ENCODE measurements at places on chromosomes 1 and 21.

GRCh38 chr1:177024623-177025022 lies 139.9 kb downstream of the ASTN1 start:
- DNase-seq: no peak

- no peak for DNase-seq
Observed at GRCh38 chr1:3229081-3229725, 160.2 kb downstream of the PRDM16 start.

DNA sequence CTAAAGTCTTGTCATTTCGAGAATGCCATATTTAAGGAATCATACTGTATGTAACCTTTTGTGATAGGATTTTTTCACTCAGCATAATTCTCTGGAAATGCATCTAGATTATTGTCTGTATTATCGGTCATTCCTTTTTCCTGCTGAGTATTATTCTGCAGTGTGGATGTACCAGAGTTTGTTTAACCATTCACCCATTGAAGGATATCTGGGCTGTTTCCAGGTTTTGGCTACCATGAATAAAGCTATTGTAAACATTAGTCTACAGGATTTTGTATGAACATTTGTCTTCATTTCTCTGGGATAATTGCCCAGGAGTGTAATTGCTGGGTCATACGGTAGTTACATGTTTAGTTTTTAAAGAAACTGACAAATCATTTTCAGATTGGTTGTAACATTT lies 61.8 kb downstream of the ATP1A1 start:
- no peak for DNase-seq

DNA sequence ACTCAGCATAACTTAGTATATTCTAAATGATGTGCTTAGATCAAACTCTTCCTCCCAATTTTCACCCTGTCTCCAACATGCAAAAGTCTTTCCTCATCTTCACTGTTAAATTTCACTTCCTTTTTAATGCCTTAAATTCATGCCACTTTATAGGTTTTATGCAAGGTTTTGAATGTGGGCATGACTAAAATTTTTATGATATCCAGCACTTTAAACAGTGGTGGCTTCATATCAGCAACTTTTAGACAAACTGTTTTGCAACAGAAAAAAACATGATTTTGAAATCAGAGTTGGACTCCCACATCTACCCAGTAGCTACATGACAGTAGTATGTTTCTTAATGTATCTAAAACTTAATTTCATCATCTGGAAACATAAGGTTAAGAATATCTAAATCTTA lies 84.7 kb upstream of the ZP4 start:
- no peak for DNase-seq

- DNase-seq: no peak
Observed at GRCh38 chr21:38798481-38798882, 7.2 kb upstream of the ETS2 start.

DNA sequence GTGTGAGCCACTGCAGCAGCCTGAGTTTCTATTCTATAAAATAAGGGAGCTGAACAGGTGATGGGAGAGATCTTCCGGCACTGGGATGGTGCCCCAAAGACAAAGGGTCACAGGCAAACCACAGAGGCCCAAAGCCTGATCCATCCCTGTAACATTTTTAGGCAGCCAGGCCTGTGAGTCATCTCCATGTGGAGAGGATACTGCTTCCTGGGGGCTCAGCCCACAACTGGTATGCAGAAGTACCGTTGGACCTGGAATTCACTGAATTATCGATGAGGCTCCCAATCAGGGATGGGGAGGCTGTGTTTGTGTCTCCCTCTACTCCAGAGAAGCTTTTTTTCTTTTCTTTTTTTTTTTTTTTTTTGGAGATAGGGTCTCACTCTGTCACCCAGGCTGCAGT lies 48.8 kb upstream of the WASF2 start:
- no peak for DNase-seq

- no peak for DNase-seq
Observed at GRCh38 chr1:119882132-119883049, 13.9 kb downstream of the ADAM30 start.

DNA sequence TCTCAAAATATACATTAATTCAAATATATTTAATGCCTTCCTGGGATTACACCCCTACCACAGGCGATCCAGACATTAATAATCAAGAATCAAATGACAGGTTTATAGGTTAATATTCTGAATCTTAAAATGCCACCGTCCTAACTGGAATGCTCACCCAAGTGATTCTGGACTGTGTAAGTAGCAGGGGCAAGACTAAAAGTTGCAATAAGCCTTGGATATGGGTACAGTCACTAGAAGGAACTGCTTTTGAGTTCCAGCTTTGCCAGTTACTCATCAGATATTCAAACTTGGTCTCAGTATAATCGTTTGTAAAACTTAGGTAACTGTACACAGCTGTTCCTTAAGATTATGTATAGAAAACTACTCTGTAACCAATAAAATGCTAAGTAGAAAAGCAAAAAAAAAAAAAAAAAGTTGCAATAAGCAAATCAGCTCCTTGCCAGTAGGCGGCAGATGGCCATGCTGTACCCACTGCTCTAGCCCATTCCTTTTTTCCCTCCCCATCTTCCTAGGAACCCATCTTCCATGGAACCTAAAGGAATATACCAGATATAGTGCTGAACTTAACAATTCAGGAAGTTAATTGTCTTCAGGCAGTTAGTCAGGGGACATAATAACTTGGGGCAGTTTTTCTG lies 10.5 kb downstream of the RO60 start:
- no peak for DNase-seq

DNA sequence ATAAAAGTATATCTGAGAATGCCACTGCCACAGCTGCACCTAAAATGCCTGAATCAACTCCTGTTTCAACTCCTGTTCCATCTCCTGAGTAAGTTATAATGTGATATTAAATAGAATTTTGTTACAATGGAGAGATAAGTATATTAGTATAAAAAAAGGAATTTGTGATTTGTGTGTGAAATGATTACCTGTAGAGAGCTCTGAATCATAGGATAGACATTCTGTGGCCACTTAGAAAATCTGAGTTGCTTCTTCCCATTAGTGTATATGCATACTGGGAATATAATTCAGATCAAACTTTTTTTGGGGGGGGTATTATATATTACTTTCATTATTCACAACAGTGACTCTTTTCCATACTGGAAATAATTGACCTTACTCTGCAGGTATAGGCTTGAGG lies 52.9 kb downstream of the SUCO start:
- DNase-seq: no peak

GRCh38 chr1:171142416-171143385 lies 42.4 kb upstream of the FMO2 start:
- DNase-seq: no peak

- no peak for DNase-seq
Observed at GRCh38 chr1:98110674-98111073, 189.8 kb upstream of the DPYD start.

GRCh38 chr1:34918977-34919561 lies 10.4 kb downstream of the DLGAP3 start:
- peak; percentile 67 for DNase-seq

GRCh38 chr1:111251570-111251969 lies 24.1 kb downstream of the CHI3L2 start:
- no peak for DNase-seq

DNA sequence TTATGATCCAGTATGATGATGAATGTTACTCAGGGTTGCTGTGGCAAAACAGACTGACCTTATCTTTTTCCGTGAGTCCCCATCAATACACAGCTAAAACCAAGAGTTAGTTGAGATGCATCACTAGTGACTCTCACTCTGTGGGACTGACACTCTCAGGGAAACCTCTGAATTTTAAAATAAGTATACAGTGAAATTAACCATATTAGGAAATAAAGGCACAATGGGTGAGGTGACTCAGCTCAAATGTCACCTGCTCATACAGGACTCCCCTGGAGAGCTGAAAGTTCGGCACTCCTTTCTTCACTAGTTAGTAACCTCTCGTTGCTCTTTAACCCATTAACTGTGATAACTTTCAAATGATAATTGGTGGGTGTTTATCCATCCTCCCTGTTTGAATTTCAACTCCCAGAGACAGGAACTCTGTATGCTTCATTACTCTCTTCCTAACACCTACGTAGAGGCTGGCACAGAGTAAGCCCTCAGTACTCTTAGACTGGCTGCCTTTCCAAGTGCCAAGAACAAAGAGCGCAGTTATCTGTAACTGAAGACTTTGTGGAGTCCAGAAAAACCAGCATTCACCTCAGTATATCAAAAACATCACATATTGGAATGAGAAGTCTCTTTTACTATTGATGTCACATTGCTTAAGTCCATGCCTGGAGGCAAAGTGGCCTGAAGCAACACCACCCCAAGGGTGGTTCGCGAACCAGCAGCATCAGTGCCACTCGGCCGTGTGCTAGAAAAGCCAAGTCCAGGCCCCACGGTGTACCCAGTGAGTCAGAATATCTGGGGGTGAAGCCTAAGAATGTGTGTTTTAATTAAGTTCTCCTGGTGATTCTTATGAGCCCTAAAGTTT lies 91.1 kb downstream of the NIBAN1 start:
- no peak for DNase-seq

DNA sequence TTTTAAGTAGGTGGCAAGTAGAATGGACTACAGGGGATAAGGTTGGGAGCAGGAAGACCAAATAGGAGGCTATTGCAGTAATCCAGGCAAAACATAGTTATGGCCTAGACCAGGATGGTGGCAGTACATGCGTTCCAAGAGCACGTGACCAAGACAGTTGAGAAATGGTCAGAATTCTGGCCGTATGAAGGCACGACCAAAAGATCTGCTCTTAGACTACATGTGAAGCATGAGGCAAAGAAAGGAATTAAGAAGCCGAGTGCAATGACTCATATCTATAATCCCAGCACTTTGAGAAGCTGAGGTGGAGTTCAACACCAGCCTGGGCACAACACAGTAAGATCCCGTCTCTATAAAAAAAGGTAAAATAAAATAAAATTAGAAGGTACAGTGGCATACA lies 71.3 kb downstream of the LUZP1 start:
- no peak for DNase-seq

DNA sequence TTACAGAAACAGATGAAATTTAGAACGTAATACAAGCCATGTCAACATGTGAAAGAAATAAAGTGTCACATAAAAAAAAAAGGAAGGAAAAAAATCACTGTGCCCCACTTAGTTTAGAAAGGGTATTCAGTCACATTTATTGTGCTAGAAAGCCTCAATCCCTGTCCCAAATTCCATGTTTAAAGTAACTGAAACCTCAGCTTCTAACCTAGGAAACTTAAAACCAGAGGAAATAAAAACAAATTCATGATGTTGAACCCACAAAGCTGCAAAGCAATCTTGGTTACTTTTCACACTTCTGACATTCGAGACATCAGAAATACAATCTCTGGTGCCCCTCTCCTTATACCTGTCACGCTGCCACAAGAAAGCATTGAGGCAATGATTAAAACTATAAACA lies 101.8 kb downstream of the NBPF12 start:
- DNase-seq: no peak

GRCh38 chr21:17763288-17764037 lies 55.7 kb downstream of the C21orf91 start:
- no peak for DNase-seq

DNA sequence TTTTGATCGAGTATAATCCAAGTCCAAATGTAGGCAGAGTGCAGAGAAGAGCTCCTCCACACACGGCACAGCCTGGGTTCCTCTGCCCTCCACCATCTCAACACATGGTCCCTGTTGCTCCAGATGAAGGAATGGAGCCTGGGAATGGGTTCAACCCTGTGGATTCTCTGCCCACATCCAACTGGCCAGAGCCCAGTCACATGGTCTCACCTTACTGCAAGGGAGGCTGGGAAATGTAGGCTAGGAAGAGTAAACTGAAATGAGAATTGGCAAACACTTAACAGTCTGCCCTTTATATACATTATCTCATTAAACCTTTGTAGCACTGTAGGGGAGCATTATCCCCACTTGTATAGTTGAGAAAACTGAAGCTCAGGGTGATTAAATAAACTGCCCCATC lies 60.1 kb upstream of the RAB4A start:
- no peak for DNase-seq

DNA sequence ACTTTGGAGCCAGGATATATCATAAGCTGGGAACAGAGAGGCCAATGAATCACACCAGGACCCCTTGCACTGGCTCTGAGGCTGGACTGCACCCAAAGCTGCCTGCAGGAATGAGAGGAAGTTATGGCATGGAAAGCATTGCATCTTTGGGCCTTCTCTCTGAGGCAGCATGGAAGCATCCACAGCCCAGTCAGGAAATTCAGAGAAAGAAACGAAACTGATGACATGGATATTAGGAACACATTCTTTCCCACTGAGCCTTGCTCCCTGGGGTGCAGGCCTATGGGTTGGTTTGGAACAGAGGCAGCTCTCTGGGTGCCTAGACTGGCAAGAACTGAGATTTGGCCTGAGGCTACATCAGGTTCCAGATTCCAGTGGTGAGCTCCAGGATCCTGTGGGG lies 98.6 kb downstream of the NGF start:
- DNase-seq: no peak

DNA sequence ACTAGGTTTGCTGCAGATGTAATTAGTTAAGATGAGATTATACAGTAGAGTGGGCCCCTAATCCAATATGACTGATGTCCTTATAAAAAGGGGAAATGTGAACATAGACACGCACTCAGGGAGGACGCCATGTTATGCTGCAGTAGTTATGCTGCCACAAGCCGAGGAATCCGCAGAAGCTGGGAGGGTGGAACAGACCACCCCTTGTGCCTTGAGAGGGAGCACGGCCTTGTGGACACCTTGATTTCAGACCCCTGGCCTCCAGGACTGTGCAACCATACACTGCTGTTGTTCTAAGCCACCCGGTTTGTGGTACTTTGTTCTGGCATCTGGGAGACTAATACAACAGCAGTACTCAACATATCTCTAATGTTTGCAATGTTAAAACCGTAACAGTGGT lies 57.9 kb upstream of the HIVEP3 start:
- DNase-seq: peak; percentile 28

DNA sequence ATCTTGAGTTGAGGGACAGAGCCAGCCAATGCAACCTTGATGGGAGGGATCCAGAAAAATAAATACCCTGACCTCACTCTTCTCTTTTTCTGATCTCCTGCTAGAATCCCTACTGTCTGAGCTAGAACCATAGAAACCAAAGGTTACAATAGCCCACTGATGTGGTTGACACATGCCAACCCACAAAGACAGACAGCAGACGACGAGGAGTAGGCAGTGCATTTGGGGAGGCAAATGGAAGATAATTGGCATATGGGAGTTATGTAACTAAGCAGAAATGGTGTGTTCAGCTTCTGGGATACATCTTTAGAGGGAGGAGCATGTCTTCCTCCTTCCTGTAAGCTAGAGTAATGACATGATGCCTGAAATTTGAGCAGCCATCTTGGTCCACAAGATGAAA lies 171.7 kb upstream of the FGGY start:
- DNase-seq: no peak

DNA sequence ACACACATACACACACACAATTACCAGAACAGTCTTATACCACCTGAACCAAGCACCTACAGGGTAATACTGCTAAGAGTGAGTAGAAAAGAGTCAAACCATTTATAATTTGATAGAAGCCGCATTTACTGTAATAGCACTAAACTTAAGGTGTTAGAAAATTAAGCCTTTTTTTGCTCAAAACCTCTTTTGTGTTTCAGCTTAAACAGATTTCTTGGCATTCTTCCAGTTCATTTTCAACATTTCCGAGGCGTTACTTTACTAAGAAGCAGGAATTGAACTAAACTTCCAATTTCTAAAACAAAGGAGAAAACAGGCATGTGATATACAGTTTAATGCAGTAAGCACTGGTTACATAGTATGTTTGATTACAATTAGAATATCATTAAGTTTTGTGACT lies 387.2 kb downstream of the NCAM2 start:
- DNase-seq: no peak

- DNase-seq: peak; percentile 55
Observed at GRCh38 chr1:32240140-32240951, 6.7 kb upstream of the FAM167B start.

GRCh38 chr1:15945832-15946448 lies 30.0 kb downstream of the ZBTB17 start:
- no peak for DNase-seq

GRCh38 chr1:187310038-187310631 lies 481.4 kb downstream of the PLA2G4A start:
- DNase-seq: no peak

Measured in SK-N-DZ (cell line).